Stimulated activated CD4-positive, alpha-beta T cell treated with anti-CD3 and anti-CD28 coated beads, Interleukin-1b, Interleukin-23, amount 100 ng/mL, for 48 hours (primary cell): ENCODE measurements at places on chromosomes 1 and 21.
A peak's percentile ranks its signal among the peaks of the same experiment; 100 is the strongest.

DNA sequence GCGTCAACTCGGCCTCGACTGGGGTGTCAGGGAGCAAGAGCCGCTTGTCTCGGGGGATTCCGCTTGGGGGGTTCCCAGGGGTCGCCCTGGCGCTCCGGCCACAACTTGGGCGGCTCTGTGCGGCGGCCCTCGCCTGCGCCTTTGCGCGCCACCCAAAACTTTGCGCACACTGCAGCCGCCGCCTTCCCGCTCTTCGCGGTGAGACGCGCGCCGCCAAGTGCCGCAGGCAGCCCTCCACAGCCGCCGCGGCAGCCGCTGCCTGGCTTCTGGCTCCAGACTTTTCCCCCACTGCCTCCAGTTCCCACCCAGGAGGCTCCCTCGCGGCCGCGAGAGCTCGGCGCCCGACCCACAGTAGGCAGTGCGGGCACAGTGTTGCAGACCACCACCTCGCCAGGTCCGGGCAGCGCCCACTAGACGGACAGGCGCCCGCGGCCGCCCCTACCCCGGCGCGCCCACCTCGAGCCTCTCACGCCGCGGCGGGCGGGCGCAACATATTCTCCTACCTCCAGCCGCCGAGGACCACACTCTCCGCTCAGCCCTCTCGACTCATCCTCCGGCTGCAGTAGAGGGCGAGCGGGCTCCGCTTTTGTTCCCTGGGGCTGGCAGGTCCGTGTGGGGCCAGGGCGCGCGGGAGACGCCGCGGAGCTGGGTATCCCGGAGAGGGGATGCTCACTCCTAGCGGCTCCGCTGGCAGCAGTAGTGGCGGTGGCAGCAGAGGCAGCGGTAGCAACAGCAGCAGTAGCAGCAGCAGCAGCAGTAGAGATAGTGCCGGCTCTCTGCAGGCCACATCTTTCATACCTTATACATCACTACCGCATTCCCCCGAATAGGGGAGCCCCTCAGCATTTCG is 296.6 kb downstream of the OMA1 start:
- DNase-seq, result peak; percentile 15

- no peak for DNase-seq
These were observed 9.9 kb upstream of the MAPKAPK2 start for GRCh38 chr1:206674745-206675175.

- no peak for DNase-seq
These were observed 14.4 kb upstream of the PPP1R15B start for GRCh38 chr1:204426035-204426436.

- DNase-seq, result no peak
These were observed 18.5 kb downstream of the ETS2 start for GRCh38 chr21:38824124-38824822.

- DNase-seq, result no peak
These were observed 62.4 kb downstream of the MAP3K21 start for GRCh38 chr1:233389893-233390292.

GRCh38 chr21:27480841-27481261 is 514.0 kb upstream of the ADAMTS5 start:
- DNase-seq, result no peak
